Activated CD8-positive, alpha-beta memory T cell treated with anti-CD3 and anti-CD28 coated beads, Interleukin-2, amount 50 U/mL, for 4 hours (primary cell): ENCODE measurements at places on chromosomes 4 and X.

DNA sequence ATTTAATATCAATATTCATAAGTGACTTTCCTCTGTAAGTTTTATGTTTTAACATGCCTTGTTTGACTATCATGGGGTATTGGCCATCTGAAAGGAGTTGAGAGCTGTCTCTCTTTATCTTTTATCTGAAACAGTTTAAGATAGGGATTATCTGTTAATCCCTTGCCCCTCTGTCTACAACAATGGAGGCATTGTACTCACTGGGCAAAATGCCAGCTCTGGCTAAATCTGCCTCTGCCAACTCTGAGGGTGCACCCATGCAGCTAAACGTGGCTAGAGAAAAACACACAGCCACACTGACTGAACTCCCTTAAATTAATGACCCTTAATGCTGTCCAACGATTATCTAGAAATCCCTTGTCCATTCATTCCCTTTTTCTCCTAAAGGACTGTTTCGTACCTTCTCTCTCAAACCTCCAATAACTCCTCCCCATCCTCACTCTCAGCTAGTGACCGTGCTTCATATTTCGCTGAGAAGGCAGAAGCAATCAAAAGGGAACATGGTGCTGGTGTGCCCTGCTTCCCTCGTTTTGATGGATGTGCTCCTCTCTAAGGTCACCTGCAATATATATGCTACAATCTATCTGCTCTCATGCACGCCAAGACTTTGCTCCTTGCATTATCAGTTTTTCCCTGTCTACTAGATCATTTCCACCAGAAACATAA is 10.3 kb downstream of the PHKA2 start:
- no peak for DNase-seq

- DNase-seq = no peak
Measured at GRCh38 chrX:45845142-45845541, 644.5 kb upstream of the DIPK2B start.

GRCh38 chrX:139844163-139844562 is 88.7 kb downstream of the ATP11C start:
- no peak for DNase-seq

DNA sequence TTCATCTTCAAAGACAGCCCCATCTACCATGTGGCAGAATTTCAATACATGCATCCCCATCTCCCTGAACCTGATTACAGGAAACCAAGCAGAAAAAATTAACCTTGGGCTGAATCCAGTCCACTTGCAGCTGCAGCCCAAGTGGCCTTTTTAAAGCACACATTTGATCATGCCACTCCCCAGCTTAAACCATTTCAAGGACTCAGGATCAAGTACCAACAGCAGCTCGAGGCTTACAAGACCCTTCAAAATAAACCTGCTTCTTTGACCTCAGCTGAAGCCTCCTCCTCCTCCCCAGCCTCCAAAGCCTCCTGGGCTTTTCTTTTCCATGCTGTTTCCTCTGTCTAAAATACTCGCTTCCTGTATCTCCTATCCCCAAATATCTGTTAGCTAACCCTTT is 50.7 kb upstream of the KIT start:
- DNase-seq = no peak

- no peak for DNase-seq
Measured at GRCh38 chr4:82599336-82599735, 37.5 kb upstream of the TMEM150C start.

GRCh38 chr4:4386296-4386735 is 586 bp upstream of the NSG1 start:
- peak; percentile 20 for DNase-seq

GRCh38 chrX:17552044-17552650 is 177.1 kb downstream of the NHS start:
- DNase-seq = no peak

DNA sequence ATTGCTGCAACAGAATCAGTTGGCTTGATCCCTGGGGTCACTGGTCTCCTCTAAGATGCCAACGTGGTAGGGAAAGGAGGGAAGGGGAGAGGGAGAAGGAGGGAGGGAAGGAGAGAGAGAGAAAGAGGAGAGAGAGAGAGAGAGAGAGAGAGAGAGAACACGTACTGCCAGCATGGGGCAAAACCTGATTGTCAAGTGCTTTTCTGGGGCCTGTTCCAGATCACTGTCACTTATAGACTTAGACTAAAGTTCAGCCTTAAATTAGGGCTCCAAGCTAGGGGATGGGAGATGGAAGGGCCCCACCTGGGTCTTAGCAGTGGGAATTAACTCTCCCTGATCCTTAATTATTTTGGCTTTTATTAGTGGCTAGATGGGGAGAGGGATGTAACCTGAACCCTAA is 12.9 kb downstream of the SHROOM4 start:
- DNase-seq = no peak

- no peak for DNase-seq
Measured at GRCh38 chr4:80073473-80074008, 512 bp upstream of the ANTXR2 start.

GRCh38 chr4:64617800-64618199 is 208.6 kb upstream of the TECRL start:
- no peak for DNase-seq

- DNase-seq = no peak
Measured at GRCh38 chr4:103498161-103499070, 221.4 kb downstream of the TACR3 start.

GRCh38 chr4:64432674-64433073 is 23.4 kb upstream of the TECRL start:
- DNase-seq = no peak

DNA sequence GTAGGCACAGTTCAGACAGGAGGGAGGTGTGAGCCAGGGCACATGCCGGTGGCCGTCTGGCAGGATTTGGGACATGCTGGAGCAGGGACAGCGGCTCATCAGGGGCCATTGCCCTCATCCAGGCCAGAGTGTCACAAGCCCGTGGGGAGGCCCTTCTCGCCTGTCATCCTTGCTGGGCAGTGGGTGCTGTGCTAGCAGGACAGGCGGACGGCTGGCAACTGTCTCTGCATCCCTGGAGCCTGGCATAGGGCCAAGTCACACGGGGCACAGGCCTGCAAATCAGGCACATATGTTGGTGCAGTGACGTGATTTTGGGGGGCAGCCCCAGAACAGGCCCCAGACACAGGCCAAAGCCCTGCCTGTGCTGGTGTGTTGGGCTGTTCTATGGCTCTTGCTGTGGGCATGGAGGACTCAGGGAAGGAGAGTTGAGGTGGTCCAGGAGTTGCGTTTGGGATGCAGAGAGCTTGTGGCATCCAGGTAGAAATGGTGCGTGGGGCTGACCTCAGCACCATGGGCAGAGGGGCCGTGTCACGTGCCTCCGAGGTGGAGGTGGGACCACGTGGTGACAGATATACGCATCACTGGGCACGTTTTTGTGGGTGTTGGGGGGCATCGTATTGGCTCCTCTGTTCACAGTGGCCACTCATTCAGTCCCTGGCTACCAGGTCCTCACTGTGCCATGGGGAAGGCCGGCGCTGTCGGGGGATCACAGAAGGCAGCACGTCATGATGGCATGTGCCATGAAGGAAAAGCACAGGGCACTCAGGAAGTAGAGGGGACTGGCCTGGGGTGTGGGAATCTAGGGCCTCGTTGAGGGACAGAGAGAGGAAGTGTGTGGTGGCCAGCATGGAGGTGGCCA is 14.6 kb upstream of the MSANTD1 start:
- DNase-seq = no peak

- DNase-seq = no peak
Measured at GRCh38 chr4:2789351-2789750, 3.5 kb upstream of the SH3BP2 start.

DNA sequence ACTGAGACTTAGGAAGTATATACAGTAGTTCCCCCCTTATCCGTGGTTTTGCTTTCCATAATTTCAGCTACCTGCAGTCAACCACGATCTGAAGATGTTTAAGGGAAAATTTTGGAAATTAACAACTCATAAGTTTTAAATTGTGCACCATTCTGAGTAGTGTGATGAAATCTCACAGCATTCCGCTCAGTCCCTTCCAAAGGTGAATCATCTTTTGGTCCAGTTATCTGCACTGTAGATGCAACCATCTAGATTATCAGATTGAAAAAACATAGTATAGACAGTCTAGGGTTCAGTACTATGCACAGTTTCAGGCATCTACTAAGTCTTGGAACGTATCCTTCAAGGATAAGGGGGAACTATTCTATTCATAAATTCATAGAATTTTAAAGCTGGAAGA is 109.0 kb downstream of the ANXA3 start:
- DNase-seq = no peak

DNA sequence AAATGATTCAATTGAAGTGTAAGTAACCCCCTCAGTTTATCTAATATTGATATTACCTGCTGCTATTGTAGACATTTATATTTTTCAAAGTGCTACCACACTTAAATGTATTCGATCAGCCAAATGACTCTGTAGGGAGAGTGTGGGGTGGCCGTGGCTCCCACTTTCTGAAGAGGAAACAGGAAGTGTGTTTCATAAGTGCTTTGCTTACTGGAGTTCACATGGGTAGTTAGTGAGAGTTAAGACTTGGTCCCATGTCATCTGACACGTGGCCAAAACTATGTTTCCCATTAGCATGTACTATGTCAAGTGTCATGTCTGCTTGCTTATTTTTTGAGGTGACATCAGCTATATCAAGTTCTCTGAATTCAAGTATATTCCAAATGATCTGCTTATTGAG is 308.1 kb upstream of the GATB start:
- no peak for DNase-seq

DNA sequence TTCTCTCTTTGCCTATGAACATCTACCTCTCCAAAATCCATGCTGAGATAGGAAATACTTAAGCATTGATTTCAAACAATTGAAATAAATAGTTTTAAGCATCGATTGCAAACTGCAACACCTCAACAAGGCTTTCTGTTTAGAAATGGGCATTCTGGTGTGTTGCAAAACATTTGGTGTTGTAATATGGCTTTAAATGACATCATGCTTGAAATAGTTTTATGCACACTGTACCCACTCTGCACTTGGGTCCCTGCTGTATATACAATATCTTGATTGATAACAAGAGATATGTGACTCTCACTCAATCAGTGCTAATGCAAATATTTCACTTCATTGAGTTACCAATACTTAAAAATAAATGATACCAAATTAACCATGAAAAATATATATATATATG is 964.9 kb upstream of the GRIA3 start:
- DNase-seq = no peak

GRCh38 chrX:22139822-22140221 is 107.7 kb downstream of the PHEX start:
- DNase-seq = no peak

GRCh38 chr4:143352720-143353119 is 16.0 kb downstream of the GAB1 start:
- DNase-seq = no peak

GRCh38 chr4:110949542-110949941 is 326.7 kb upstream of the PITX2 start:
- DNase-seq = no peak

- no peak for DNase-seq
Measured at GRCh38 chr4:72909461-72909860, 160.1 kb downstream of the COX18 start.

DNA sequence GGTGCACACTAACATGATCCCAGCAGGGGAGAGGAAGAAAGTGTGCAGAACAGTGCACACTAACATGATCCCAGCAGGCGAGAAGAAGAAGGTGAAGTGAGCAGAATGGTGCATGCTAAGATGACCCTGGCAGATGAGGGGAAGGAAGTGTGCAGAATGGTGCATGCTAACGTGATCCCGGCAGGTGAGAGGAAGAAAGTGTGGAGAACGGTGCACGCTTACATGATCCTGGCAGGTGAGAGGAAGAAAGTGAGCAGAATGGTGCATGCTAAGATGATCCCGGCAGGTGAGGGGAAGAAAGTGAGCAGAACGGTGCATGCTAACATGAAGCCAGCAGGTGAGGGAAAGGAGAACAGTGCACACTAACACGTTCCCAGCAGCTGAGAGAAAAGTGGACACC is 83.7 kb downstream of the ACOX3 start:
- no peak for DNase-seq

DNA sequence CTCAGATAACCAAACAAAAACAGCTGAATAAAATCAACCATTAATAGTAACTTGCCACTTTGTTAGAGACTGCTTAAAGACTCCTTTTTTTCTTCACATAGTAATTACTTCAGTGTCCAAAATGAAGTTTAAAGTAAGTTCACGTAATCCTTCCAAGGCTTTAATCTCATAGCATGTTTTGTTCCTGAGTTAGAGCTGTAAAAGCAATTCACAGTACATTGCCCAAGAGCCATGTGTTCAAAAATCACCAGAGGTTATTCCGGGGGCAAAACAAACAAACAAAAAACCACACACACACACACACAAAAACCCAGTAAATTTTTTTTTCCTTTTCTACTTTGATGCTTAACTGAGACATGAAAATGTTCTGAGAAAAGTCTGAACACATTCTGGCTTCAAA is 6.1 kb downstream of the GPR82 start:
- no peak for DNase-seq

- no peak for DNase-seq
Measured at GRCh38 chrX:78315745-78316144, 11.7 kb downstream of the CYSLTR1 start.

DNA sequence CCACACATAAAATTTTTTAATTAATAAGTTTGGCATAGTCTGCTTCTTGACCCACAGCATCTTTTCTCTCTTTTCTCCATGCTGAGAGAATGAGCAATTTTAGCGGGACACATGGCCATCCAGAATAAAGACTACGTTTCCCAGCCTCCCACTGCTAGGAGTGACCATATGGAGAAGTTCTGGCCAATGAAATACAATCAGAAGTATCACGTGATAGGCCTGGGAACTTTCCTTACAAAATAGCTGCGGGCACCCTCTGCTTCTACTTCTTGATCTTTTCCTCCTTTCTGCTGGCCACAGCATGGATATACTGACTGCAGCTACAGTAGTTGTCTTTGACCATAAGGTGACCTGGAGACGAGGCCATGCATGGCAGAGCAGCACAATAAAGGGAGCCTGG is 348.0 kb downstream of the BCOR start:
- no peak for DNase-seq

- DNase-seq = peak; percentile 22
Measured at GRCh38 chr4:17613761-17614415, 553 bp upstream of the MED28 start.

- no peak for DNase-seq
Measured at GRCh38 chrX:54043056-54043455, 1.2 kb downstream of the PHF8 start.

GRCh38 chr4:184843984-184844554 is 18.3 kb upstream of the ACSL1 start:
- no peak for DNase-seq

DNA sequence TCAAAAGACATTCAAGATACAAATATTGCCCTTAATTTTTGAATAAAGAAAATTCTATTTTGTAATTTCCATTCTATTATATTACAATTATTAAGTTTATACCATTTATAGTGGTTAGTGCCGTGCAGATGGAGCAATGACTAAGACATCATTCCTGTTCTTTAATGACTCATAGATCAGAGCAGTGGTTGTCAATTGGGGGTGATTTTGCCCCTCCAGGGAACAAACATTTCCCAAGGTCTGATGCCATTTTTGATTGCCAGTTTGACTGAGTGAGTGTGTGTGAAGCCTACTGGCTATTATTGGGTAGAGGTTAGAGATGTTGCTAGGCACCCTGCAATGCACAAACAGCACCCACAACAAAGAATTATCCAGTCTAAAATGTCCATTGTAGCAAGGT is 97.9 kb upstream of the DDIT4L start:
- no peak for DNase-seq
